ENCODE measurements at places on chromosomes 3 and 15. TPM values are rescaled to one million over a fixed set of nuclear protein-coding genes. Genes with fewer than 3 reads are reported as not detected.

The RASGRP1 gene
- not detected for total RNA-seq

The SLC12A1 gene
- not detected for total RNA-seq

DNA sequence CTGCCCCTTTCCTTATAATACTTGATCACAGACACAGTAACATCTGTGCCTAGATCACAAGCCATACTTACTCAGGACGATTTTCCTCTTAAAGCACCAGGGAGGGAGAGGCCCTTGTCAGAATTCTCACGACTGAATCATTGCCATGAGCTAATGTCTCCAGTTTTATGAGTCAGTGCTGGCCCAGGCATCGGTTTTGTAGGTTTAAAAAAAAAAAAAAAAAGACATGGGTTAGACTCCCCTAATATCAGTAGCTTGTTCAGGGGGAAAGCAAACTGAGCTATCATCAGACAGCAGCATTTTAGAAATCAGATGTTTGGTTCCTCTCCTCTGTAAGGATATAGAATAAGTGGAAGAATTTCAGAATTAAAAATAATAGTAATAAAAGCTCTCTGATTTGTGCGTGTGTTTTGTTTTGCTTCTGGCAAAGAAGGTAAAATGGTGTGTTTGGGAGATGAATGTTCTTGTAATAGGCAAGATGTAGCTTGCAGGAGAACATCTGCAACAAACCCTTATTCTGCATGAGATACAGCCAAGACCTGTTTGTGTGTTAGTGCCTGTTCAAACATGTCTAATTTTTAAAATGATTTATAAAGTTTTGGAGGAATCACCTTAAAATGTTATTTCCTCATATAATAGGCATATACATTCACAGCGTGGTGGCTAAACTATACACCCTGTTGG, 193.6 kb downstream of the TP63 start:
- H3K4me1 ChIP-seq = no peaks in the 10 kb centered on the region
- H3K4me3 ChIP-seq = no peak overlapping the region
- no peaks in the 10 kb centered on the region for H3K36me3 ChIP-seq
- peak; percentile 68 for DNase-seq
- no peak overlapping the region for H3K27ac ChIP-seq

- H3K4me3 ChIP-seq = no peak overlapping the region
- no peak for DNase-seq
- no peaks in the 10 kb centered on the region for H3K4me1 ChIP-seq
- no peaks in the 10 kb centered on the region for H3K27me3 ChIP-seq
These were observed 119.5 kb upstream of the SPATA12 start for GRCh38 chr3:56940976-56941375.

GRCh38 chr3:184300378-184300720, 1.3 kb downstream of the PSMD2 start:
- H3K27ac ChIP-seq = peak overlapping the region; percentile 91
- H3K36me3 ChIP-seq = peaks cover 12% of the 10 kb centered on the region
- DNase-seq = no peak

DNA sequence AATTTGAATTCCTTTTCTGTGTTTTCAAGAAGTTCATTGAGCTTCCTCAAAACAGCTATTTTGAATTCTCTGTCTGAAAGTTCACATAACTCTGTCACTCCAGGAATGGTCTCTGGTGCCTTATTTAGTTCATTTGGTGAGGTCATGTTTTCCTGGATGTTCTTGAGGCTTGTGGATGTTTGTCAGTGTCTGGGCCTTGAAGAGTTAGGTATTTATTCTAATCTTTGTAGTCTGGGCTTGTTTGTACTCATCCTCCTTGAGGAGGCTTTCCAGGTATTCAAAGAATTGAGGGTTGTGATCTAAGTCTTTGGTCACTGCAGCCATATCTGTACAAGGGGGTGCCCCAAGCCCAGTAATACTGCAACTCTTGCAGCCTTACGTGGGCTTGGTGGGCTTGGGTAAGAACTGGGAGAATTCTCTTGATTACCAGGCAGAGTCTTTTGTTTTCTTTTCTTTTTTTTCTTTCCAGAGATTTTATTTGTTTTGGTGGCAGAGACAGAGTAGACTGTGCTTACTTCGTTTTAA, 19.3 kb upstream of the CCNDBP1 start:
- H3K4me3 ChIP-seq = no peak overlapping the region
- DNase-seq = no peak
- H3K27ac ChIP-seq = no peak overlapping the region
- H3K4me1 ChIP-seq = no peaks in the 10 kb centered on the region

DNA sequence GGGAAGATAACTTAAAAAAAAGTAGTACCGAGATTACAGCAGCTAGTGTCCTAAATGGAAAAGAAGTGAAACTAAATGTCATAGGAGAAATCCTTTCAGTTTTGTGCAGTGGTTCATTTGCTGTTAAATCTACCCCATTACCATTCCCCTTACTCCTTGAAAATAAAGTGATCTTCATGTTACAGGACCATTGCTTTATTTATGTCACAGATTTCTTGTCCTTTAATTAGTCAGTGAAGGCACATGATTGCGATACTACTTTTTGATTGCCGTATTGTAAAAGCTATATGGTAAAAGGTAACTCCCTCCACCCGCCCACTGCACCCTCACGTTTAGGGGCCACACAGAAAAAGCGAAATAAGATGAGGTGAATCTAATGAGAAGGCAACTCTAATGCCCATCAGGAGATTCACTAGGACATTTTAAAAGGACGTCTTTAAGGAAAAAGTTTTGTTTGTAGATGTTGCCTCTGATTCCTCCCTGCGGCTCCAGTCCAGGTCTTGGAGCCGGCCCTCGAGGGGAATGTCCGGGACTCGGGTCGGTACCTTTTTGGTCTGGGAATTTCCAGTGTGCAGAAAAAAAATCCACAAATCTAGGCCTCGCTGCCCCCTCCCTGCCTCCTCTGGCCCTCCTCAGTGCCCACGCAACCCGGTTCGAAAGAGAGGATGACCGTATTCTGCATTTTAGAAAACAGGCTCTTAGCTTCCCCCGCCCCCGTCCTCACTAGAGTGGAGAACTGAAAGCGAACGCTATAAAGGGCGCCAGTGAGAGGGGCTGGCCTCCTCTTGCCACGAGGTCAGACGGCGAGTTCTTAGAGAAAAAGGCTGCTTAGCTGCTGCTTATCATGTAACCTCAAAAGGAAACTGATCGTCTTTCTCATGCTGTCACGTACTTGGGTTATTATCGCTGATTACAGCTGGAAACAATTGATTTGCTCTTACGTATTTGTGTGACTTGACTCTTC, 21.8 kb upstream of the NFKBIZ start:
- H3K4me3 ChIP-seq = peak overlapping the region; percentile 72
- H3K36me3 ChIP-seq = no peaks in the 10 kb centered on the region
- no peaks in the 10 kb centered on the region for H3K27me3 ChIP-seq

DNA sequence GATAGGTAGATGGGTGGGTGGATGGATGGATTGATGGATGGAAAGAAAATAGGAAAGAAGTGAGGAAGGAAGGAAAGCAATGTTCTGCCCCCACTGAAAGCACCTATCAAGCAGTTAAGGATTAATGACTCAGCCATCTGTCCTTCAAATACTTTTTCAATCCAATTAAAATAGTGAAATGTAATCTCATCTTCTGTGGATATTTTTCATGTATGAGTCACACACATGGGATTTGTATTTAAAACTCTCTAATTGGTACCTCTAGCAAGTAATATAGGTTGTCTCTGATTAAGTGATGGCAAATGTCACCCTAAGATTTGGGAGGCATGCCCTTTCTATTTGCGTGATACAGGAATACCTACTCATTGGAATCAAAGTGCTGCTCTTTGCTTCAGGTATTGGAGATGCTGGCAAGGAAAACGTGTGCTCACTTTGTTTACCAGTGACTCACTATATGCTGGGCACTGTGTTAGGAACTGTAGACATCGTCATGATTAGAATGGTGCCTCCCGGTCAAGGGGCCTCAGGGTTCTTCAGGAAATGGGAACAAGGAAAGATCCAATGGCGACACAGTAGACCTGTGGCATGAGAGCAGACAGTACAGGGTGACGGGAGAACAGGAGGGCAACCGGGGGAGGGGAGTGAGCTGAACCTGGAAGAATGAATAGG, 230.1 kb downstream of the CLSTN2 start:
- H3K27me3 ChIP-seq = no peaks in the 10 kb centered on the region
- H3K36me3 ChIP-seq = no peaks in the 10 kb centered on the region
- H3K4me3 ChIP-seq = no peak overlapping the region
- peak; percentile 49 for DNase-seq
- H3K27ac ChIP-seq = no peak overlapping the region

DNA sequence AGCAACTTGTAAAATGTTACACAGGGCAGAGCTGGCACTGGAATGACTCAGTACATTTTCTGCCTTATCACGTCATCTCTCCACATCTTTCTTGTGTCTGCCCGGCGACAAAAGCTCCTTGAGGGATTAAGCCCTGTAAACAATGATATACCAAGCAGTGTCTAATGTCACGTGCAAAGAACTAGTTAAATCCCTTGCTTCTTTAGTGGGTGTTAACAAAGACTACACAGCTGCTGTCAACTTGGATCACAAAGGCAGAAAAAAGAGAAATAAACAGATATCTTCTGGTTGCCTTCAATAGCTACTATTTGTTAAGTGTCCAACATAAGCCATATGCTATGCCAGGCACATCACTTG, 48.1 kb upstream of the FRMD4B start:
- no peaks in the 10 kb centered on the region for H3K27me3 ChIP-seq
- H3K27ac ChIP-seq = no peak overlapping the region
- no peaks in the 10 kb centered on the region for H3K36me3 ChIP-seq
- DNase-seq = peak; percentile 32

DNA sequence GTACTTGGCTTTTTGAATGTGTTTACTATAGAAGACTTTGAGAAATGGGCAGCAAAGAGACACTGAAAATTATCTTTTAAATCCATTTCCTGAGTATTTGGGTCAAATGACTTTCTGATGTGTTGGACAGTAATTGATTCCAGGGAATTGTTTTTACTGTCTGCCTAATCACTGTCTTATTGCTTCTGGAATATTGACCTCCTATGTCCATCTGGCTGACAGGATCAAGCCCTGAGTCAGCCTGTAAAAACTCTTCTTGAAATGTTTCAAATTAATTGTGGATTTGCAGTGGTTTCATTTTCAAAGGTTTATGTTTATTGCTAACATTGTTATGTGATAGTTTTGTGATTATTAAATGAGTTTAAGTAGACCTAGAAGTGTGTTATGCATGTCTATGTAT, 50.6 kb upstream of the MLF1 start:
- no peaks in the 10 kb centered on the region for H3K4me1 ChIP-seq
- DNase-seq = no peak
- no peak overlapping the region for H3K27ac ChIP-seq
- no peaks in the 10 kb centered on the region for H3K36me3 ChIP-seq

- peaks cover 2% of the 10 kb centered on the region for H3K27me3 ChIP-seq
- no peak for DNase-seq
- H3K27ac ChIP-seq = no peak overlapping the region
- H3K36me3 ChIP-seq = no peaks in the 10 kb centered on the region
- H3K4me1 ChIP-seq = no peaks in the 10 kb centered on the region
These were observed 28.2 kb downstream of the GRAMD2A start for GRCh38 chr15:72169236-72169920.

DNA sequence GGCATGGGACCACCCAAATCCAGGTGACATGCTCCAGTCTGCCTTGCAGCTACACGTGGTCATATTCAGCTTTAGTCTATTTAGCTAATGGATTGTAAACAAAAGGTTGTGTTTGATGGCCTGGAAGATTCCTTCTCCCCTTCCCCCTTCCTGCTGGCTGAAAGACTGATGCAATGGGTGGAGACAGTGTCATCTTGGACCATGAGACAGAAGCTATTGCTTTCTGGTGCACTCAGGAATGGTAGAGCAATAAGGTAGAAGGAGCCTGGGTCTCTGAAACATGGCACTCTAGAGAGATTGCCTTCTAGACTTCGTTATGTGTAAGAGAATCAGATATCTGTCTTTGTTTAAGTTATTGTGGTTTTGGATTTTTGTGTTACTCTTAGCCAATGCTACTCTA, 25.7 kb upstream of the PTX3 start:
- no peaks in the 10 kb centered on the region for H3K27me3 ChIP-seq
- no peak overlapping the region for H3K27ac ChIP-seq
- no peaks in the 10 kb centered on the region for H3K4me1 ChIP-seq
- no peak for DNase-seq
- H3K4me3 ChIP-seq = no peak overlapping the region

DNA sequence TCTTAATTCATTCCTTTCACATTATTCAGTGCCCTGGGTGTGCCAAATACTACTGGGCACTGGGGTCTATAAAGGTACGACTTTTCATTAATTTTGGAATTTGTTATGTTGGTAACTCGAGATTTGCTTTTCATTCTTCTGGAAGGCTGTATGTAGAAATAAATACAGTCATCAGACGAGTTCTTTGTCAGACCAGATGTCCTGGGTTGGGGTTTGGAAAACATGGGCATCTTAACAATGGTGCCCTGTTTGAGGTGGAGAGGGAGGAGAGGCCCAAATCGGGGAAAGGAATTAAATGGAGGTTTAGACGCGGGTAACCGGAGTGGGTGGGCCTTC, 662 bp upstream of the GLCE start:
- H3K4me3 ChIP-seq = peak overlapping the region; percentile 96
- DNase-seq = no peak
- no peaks in the 10 kb centered on the region for H3K4me1 ChIP-seq
- no peak overlapping the region for H3K27ac ChIP-seq
- no peaks in the 10 kb centered on the region for H3K27me3 ChIP-seq
- H3K36me3 ChIP-seq = no peaks in the 10 kb centered on the region

DNA sequence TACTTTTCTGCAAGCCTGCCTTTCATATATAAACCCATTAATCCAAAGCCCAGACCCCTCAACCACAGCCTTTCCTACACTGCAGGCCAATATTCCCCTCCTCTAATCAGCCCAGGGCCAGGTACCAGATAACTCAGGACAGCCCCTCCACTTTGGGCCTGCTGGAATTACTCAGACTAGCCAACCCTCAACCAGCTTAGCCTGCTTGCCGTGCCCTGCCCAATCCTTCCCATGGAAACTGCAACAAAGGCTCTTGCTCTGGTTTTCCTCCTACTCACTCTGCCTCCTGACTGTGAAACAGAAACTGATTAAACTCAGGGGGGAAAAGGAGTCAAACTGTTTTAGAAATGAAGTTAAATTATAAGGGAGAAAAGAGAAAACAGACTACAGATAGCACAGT, 248.1 kb downstream of the KLF13 start:
- no peak for DNase-seq
- H3K36me3 ChIP-seq = no peaks in the 10 kb centered on the region
- H3K4me1 ChIP-seq = no peaks in the 10 kb centered on the region
- H3K27ac ChIP-seq = no peak overlapping the region
- H3K27me3 ChIP-seq = no peaks in the 10 kb centered on the region
